ENCODE measurements at places on chromosomes 16 and 17.

GRCh38 chr17:49193513-49194296, 16.7 kb downstream of the GNGT2 start:
- DNase-seq = peak; percentile 13

- no peak for DNase-seq
Measured at GRCh38 chr17:80446645-80447405, 29.6 kb downstream of the NPTX1 start.

- peak; percentile 44 for DNase-seq
Measured at GRCh38 chr17:79991140-79991923, 44.3 kb downstream of the TBC1D16 start.

GRCh38 chr16:70151391-70151790, 22.2 kb upstream of the CLEC18C start:
- DNase-seq = peak; percentile 98

- DNase-seq = no peak
Measured at GRCh38 chr16:11575223-11575589, 11.5 kb downstream of the LITAF start.

DNA sequence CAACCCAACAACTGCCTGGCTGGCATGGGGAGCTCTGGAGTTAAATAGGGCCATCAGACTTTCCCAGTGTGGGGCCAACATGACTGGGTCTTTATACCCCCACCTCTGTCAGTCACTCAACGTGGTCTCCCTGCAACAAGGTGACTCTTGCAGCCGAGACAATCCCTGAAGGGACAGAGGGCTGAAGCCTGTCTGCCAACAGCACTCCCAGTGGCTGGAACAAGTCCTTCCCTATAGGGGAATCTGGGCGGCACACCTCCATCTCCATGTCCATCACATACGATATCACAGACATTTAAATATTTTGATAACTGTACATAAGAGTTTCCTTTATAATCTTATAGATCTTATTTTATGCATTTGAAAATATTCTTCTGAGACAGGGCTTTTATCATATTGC, 4.8 kb upstream of the MAPT start:
- no peak for DNase-seq

DNA sequence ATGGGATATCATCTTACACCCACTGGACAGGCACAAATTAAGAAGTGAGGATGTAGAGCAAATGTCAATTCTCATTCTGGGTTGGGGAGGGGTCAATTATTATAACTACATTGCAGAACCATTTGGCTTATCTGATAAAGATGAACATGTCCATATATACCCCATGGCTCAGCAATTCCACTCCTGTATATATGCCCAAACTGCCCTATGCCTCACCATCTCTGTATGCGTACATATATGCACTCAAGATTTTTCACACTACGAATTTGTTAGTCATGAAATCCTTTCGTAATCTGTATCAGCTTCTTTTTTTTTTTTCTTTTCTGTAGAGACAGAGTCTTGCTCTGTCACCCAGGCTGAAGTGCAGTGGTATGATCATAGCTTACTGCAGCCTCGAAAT, 20.8 kb upstream of the CNEP1R1 start:
- no peak for DNase-seq

- DNase-seq = no peak
Measured at GRCh38 chr16:20318437-20318836, 8.9 kb downstream of the GP2 start.

DNA sequence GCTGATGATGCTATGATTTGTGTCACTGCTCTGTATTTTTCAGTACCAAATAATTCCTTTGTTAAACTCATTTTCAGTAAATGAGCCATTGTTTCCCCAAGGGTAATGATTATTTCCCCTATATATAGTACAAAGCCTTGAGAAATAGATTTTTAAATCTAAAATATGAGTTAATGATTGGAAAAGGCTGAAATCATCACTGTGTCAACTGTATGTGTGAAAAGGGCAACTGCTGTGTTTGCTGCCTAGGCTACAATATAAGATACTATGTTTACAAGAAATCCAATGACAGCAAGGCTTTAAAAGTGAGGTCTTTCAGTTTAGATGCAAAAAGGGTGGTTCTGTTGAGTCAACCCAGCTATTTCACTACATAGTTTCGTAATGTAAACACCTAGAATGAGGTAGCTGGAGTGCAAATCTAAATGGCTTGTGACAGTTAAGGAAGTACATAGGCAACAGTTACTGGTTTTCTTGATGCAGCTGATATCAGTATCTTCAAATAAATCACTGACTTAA, 15.3 kb downstream of the NLK start:
- DNase-seq = no peak

DNA sequence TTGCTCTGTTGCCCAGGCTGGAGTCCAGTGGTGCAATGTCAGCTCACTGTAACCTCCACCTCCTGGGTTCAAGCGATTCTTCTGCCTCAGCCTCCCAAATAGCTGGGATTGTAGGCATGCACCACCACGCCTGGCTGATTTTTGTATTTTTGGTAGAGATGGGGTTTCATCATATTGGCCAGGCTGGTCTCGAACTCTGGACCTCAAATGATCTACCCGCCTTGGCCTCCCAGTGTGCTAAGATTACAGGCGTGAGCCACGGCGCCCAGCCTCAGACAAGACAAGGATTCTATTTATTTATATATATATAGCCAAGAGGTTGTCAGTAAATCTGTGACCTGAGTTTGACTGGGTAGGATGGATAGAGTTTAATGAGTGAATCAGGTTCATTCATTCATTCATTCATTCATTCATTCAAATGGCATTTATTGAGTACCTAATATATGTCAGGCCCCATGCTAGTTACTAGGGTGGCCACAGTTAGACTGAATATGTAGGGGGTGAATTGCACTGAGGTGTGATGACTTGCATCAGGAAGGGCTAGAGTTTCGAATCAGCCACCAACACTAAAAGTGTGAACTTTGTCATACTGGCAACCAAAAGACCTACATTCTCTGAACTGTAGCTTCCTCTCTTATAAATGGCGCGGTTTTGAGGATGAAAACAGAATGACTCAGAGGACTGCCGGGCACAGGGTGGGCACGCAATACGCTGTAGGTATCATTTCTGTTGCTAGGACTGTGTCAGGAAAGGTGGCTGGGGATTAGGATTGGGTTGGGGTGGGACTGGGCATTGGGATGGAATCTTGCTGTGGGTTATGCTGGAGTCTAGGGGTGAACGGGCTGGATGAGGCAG, 37.8 kb downstream of the ITGAE start:
- DNase-seq = no peak

DNA sequence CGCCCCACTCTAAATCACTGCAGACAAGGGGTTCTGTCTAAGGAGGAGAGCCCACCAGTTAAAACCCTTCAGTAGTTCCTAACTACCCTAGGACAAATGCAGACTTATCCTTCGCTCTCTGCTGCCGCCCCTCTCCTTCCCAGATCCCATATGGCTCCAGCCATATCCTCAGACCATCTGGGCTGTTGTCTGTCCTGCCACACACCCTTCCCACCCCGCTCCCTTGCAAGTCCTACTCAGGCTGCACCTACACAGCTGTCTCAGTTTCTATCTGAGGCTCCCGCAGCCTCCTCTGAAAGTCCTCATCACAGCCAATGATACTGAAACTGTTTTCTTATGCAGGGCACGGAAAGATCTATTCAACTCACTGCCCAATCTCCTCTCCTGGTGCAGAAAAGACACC, 720 bp upstream of the BCKDK start:
- no peak for DNase-seq

DNA sequence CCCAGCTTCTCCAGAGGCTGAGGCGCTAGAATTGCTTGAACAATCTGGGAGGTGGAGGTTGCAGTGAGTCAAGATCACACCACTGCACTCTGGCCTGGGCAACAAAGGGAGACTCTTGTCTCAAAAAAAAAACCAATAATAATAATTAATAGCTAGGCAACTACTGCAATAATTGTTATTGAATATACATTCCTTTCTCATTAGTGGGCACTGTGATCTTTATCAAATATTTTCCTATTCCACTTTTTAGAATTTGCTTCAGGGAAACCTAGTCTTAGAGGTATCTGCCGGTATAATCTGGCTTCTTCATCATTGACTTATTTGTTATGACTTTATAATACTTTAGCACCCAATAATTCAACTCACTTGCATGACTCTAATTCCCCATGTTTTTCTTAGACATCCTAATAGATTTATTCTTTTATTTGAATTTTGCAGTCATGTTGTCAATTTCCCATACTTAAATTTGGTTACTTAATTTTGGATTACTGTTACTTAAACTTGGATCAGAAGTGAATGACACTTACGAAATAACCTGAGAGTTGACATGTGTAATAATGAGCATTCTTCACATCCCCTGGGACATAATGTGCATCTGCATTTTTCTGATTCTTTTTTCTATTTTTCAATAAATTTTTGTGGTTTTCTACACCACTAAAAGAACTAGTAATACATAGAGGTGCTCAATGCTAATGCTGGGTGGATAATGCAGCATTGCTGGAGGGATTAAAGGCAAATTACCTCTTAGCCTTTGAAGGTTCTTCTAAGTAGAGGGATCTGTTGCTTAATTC, 25.0 kb upstream of the KCNJ16 start:
- no peak for DNase-seq

GRCh38 chr16:29662000-29662728, 883 bp upstream of the SPN start:
- DNase-seq = no peak

DNA sequence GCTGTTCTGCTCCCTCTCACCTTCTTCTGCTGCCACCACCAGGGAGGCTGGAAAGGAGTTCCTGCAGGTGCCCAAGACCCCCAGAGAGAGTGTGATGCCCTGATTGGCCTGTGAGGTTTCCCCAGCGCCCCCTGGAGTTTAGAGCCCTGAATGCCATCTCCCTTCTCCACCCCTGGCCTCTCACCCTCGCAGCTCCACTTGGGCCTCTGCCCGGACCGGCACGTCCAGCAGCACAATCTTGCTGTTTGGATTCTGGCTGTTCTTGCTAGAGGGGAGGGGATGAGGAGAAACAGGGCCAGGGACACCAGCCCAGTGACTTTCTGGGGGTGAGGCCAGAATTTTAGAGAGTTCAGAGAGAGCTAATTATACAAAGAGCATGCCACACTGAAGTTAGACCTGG, 12.5 kb upstream of the FAM171A2 start:
- DNase-seq = no peak

GRCh38 chr17:6070913-6071511, 833 bp downstream of the WSCD1 start:
- peak; percentile 17 for DNase-seq

- DNase-seq = no peak
Measured at GRCh38 chr16:86882586-86883280, 304.4 kb downstream of the FOXL1 start.

- no peak for DNase-seq
Measured at GRCh38 chr16:83002351-83003334, 375.9 kb downstream of the CDH13 start.

- no peak for DNase-seq
Measured at GRCh38 chr17:76565728-76566612, 19.7 kb downstream of the ST6GALNAC2 start.

GRCh38 chr16:4911970-4912386, 25.0 kb downstream of the PPL start:
- no peak for DNase-seq

DNA sequence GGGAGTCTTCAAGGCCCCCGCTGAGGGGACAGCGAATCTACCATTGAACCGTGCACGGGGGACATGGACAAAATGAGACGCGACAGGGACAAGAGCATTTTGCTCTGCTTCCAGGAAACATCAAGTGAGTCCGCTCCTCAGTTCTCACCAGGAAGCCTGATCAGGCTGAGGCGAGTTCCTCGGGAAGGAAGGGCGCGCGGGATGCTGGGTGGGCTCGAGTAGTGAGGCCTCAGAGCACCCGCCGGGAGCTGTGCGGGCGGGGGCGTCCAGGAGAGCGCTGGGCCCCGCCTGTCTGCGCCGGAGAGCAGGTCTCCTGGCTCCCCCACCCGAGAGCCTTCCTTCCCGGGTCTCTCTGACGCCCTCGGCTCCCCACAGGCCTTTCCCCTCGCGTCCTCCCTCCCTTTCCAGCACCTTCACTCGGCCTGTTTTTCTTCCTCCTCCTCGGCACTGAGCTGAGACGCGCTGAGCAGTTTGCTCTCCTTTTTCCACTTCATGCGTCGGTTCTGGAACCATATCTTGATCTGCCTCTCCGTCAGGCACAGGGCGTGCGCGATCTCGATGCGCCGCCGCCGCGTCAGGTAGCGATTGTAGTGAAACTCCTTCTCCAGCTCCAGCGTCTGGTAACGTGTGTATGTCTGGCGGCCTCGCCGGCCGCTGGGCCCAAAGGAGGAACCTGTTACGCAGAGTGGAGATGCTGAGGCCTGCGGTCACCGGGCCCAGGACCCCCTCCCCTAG, 2.6 kb upstream of the HOXB5 start:
- DNase-seq = peak; percentile 49

DNA sequence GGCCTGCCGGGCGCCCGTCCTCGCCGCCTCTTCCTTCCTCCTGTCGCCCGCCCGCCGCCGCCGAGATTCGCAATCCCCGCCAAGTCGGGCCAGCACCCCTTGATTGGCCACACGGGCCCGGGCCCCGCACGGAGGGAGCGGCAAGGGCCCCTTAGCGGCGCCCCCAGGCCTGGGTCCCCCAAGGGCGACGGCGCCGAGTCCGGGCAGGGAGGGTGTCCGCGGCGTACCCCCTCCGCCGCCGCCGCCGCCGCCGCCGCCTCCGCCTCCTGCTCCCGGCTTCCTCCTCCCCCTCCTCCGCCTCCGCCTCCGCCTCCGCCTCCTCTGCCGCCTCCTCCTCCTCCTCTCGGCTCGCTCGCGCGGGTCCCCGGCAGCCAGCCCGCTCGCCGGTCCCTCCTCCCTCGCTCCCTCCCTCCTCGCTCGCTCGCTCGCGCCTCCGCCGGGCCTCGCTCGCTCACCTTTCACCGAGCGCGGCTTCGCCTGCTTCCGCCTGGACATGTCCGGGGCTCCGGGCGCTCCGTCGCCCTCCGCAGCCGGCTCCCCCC, 561 bp downstream of the ZNF423 start:
- no peak for DNase-seq

- no peak for DNase-seq
Measured at GRCh38 chr16:50367777-50368409, 895 bp downstream of the BRD7 start.

GRCh38 chr16:59259950-59260319, 525.8 kb upstream of the GOT2 start:
- DNase-seq = no peak

GRCh38 chr17:63474586-63475460, 2.0 kb upstream of the ACE start:
- DNase-seq = no peak

DNA sequence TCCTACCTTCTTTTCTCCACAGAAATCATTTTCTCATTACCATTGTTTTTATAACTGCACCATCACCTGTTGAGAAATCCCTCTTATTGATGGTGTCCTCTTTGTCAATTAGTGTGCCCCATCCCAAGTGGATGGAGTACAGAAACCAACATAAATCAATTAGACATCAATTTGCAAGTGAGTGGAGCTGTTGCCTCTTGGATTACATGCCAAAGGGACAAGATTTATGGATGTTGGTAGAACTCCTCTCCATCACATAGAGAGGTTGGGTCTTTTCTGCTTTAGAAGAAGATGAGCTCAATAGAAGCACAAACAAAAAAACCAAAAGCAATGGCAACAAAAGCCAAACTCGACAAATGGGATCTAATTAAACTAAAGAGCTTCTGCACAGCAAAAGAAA, 973.5 kb downstream of the CDH11 start:
- no peak for DNase-seq
